ENCODE measurements at places on chromosomes 6 and 20.

GRCh38 chr6:81744131-81744530, 8.3 kb downstream of the TENT5A start:
- no peak for DNase-seq

DNA sequence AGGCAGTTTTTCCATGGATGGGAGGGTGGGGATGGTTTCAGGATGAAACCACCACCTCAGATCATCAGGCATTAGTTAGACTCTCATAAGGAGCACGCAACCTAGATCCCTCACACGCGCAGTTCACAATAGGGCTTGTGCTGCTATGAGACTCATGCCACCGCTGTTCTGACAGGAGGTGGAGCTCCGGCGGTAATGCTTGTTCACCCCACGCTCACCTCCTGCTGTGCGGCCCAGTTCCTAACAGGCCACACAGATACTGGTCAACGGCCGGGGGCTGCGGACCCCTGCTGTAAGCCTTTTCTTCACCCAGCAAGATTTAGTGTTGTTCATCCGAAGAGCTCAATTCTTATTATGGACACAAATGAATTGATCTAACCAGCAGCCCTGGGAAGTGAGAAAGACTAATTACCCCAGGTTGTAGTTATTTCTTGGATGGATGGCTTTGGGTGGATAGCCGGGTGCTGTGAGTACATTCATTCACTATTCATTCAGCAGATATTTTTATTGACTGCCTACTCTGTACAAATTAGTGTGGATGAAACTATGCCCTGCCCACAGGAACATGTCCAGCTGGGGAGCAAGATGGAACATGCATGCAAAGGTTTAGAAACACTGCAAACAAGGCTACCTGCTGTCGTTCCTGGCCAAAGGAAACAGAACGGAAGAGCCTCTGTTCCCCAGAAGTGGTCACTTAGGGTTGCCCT, 57.2 kb downstream of the RIOK1 start:
- no peak for DNase-seq

- no peak for DNase-seq
These were observed 23.7 kb downstream of the SNRPB start for GRCh38 chr20:2446845-2447244.

DNA sequence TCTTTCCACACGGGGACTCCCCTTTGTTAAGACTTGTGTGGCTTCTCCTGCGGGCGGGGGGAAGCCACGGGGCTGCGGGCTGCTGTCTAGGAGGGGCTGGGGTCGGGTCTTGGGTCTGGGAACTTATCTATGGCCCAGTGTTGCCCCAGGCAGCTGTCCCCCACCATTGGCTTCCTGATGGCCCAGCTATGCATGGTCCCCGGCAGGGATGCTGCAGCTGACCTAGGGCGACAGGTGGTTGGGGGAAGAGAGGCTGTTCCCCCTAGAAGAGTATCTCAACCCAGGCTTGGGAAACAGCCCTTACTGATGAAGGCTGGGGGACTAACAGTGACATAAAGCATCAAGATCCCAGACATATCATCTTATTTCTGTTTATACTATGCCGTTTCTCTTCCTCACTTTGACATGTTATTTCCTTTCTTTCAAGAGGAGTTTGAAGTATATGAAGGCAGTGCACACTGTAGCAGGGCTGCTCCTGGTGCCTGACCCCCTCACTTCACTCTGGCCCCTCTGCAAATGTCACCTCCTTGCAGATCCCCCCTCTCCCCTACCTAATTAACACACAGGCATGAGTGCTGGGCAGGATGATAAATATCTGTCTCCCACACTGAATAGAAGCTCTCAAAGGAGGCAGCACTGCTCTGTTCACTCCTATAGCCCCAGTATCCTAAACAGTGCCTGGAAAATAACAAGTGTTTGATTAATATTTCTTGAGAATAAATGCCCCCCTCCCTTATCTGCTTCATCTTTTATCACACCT, 87.0 kb downstream of the HIVEP2 start:
- DNase-seq: no peak

- no peak for DNase-seq
These were observed 629.7 kb upstream of the IMPG1 start for GRCh38 chr6:76702187-76702586.

DNA sequence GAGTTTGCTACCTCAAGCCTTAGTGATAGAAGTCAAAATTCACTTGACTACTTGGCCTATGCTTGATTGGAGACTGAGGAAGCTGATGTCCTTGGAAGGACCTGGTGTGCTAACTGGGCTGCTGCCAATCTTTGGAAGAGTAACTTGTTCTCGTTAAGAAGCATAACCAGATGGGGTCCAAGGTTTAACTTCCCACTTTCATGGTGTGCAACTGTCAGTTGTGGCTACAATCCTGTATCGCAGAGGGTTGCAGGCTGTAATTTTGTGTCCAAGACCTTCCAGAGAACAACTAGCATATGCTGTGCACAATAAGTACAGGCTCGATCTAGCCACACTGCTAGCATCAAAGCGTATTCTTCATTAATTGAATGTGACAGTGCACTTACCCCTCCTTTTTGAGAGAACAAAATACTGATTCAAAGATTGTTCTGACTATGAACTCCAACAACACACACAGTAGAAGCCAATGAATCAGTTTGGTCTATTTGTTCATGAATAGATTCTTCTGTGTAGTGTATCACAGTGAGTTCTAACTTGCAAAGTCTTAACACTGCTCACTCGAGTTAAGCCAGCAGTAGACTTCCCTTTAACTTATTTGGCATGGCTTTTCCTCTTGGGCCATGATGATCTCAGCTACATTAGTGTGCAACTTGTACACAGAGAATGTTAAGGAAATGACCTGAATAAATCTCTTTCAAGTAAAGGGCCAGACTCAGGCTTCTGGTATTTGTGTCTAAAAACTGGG, 15.8 kb upstream of the PLCB1 start:
- peak; percentile 53 for DNase-seq

DNA sequence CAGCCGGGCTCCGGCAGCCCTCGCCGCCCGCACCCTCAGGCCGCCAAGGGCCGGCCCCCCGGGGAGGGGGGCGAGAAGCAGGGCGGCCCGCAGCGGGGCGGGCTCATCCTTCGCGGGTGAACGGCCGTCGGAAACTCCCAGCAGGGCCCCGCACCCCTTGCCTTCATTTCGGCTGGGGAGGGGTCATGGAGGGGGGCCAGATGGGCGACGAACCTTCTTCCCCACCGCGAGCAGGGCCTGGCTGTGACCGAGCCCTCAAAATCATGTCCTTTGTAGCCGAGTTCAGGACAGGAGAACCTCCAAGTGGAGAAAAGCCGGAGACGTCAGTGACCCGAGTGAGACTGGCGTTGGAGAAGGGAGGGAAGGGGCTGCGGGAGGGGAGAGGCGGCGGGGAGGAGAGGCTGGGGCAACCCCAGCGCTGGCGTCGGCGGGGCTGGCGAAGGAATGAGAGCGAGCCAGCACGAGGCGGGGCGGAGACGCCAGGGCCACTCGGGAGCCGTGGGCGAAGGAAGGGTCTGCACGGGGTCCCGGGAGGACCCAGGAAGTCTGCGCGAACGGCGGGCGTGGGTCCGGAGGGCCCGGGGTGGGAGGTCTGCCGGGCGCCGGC, 571 bp upstream of the FOXC1 start:
- peak; percentile 36 for DNase-seq

- no peak for DNase-seq
These were observed 11.1 kb upstream of the EYA4 start for GRCh38 chr6:133230052-133230451.

GRCh38 chr6:161444464-161444863, 170.6 kb upstream of the AGPAT4 start:
- DNase-seq: peak; percentile 61

DNA sequence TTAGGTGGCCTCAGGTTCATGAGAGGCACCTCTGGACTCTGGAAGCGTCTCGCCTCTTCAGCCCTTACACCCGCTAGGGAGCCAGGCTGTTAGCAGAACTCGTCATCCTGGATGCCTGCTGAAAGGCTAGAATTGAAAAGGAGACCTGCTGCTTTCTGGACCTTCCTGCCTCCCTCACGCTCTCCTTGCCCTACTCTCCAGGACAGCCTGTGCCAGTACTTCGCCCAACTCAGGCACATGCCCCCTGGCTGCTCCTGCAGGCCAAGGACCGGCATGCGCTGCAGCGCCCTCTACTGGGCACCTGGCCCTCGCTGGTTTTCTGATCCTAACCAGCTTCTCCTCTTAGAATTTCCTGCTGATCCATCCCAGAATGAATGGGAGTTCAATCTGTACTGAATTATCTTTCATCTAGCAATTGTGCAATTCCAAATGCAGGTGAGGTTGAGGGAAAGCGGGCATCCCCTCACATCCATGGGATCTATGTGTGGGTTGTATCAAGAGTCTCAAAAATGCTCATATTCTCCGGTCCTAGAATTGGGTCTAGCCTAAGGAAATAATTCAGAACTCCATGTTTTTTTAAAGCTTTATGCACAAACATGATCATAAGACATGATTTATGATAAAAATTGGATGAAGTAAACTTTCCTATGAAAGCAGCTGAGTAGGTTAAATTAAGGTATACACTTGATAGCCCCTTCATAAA, 78.0 kb downstream of the PTPN1 start:
- peak; percentile 89 for DNase-seq

DNA sequence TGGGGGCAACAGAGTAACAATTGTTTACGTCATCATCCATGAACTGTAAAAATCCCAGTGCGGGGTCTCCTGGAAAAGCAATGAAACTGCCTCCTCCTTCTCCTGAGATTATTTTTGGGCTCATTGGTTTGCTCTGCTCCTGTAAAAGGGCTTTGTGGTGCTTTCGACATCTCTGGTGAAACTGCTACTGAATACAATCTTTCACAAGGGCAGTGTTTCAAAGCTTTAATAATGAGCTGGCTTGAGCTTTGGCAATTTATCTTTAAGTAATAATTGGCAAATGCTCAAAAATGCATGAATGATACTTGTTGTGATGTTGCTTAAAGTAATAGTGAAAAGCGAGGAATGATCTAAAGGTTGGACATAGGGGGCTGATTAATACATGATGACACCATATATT, 43.5 kb upstream of the ENPP1 start:
- peak; percentile 24 for DNase-seq

Data from AG20443 (cell line).